ENCODE measurements at places on chromosomes 7 and 10.

DNA sequence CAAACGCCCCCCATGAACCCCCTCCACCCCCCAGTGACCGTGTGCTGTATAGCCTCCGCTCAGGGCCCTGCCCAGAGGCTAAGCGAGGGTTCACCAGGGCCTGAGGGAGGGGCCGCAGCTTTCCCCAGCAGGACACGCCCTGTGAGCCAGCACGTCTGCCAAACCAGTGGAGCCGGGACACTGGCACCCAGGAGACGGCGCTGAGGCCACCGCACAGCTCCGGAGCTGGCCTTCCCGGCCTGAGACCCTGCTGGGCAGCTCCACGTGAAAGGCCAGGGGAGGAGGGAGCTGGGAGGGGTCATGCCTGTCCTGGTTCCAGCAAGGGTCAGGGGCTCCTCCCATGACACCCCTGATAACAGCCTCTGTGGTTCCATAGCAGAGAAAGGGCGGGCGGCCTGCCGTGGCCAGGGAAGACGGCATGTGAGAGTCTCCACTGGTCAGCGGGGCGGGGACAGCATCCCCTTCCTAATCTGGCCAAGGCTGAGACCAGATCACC is 278.3 kb downstream of the ELFN1 start:
- no peak for DNase-seq

GRCh38 chr7:2730846-2731770 is 43.1 kb downstream of the AMZ1 start:
- DNase-seq: no peak

GRCh38 chr7:26978146-26978545 is 113.8 kb upstream of the SKAP2 start:
- no peak for DNase-seq

DNA sequence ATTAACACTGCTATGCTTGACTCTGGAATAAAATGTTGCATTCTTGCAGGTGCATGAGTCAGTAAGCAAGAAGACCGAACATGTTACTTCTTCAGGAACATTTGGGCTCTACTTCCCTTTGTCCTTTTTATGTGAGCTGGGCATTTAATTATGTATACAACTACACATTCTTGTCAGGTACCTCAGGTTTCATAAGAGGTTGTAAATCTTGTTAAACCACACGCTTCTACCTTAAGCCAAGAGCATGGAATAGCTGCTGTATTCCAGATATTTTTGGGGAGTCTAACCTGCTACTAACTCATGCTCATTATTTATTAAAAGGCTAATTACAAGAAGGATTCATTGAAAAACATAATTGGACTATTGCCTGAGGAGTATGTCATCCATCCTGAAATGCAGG is 414.2 kb upstream of the KLF6 start:
- no peak for DNase-seq

DNA sequence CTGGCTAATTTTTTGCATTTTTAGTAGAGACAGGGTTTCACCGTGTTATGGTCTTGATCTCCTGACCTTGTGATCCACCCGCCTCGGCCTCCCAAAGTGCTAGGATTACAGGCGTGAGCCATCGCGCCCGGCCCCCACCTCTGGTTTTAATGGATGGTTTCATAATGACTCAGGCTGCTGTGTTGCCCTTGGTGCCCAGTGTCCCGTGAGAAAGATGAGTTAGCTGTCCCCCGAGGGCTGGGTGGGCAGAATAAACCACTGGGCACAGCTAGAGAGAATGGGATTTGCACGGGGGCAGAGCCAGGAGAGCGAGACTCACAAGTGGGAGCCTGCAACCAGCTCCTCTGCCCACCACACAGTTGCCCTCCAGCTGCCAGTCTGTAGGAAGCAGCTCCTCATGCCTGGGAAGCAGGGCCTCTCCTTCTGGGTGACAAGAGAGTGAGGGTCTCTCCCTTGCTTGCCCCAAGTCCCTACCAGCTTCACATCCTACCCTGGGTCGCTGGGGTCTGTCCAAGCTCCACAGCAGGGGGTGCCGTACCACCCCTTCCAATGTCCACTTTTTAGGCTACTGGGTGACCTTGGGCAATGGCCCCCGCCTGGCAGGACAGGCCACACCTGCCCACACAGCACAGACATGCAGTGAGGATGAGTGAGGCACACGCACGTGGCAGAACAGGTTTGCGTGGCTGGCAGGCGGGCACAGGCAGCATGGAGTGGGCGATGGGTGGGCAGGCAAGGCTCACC is 16.1 kb upstream of the NDST2 start:
- no peak for DNase-seq

- no peak for DNase-seq
Measured at GRCh38 chr7:96424411-96424810, 102.5 kb upstream of the SLC25A13 start.

- no peak for DNase-seq
Measured at GRCh38 chr10:80611481-80612185, 73.9 kb downstream of the SH2D4B start.

GRCh38 chr10:7428673-7429350 is 18.0 kb upstream of the SFMBT2 start:
- DNase-seq: no peak

DNA sequence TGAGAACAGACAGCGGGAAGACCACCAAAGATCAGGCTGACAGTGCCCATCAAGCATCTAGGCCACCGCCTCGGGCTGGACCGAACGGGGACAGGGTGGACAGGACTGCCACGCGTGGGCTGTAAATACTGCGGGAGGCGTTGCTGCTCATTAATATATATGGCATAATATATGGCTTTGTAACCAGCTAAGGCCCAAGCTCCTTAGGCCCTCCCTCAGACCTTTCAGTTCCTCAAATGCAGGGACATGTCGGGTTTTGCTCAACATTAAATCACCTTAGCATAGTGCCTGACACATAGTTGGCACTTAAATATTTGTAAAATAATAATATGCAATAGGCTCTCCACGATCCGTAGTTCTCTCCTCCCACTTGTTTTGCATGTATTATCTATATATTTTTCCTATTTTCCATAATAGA is 402 bp upstream of the TMEM168 start:
- no peak for DNase-seq

- no peak for DNase-seq
Measured at GRCh38 chr10:71985542-71986250, 21.5 kb downstream of the CHST3 start.

GRCh38 chr10:26765549-26765948 is 68.0 kb downstream of the PDSS1 start:
- no peak for DNase-seq

DNA sequence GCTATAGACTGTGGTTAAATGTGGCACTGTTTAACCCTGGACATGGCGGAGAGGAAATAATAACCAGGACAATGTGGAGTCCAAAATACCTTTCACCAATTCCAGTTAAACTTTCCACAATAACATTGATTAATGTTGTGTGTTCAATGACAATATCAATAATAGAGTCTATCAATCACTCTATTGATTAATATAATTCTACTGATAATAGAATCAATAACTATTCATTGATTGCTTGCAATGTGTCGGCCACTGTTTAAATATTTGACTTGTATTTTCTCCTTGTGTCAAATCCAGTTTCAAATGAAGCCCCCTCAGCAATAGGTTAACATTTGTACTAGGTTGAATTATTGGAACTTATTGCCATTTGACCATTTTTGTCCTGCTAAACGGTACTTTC is 187.0 kb downstream of the PTPN20 start:
- no peak for DNase-seq

- DNase-seq: no peak
Measured at GRCh38 chr10:49348593-49348992, 47.3 kb downstream of the DRGX start.

DNA sequence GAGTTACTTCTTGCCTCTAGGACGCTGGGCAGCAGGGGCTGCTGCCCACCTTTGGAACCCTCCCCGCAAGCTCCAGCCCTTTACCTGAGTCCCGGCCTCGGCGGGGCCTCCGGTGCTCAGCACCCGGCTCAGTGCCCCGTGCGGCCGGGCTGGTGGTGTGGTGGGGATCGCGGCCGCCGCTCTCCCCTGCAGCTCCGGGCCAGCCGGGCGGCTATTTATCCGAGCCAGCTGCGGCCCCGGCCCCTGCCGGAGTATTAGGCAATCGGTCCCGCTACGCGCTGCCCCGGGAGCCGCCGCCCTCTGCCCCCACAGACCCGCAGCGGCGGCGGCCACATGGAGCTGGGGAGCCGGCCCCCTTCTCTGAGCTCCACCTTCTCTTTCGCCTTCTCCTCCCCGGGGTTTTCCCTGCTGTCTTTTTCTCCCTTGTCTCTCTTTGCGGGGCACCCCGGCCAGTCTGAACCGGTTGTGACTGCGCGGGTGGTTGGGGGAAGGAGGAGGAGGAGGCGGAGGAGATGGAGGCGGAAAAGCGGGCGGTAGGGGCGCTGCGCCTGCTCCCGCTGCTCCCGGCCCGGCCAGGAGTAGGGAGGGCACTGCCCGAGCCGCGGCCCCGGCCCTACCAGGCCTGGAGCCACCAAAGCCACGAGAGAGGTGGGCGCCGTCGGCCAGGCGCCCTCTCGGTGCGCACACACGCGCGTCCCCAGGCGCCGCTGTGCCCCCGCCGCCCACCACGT is at the start of gene SLC16A9:
TSS of gene SLC16A9 (minus strand) at position 456 of the 731 bp plus-strand sequence. CDS start 25,559 bp downstream, outside the sequence.
- DNase-seq: peak; percentile 33

DNA sequence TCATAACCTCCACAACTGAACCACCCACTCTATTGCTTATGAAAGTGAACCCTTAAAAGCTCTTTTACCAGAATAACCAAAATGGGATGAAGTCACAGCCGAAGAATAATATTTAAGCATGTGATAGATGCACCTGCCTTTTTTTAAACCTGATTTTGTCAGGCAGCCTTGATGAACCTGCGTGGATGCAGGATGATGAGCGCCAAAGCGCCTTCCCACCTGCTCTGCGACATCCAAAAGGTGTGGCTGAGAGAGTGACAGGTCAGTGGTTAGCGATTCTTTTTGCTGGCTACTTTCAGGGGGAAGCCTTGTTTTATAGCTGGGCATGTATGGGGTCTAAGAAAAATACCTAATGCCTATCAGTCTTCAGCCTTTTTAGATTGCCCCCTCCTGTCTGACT is 157.8 kb downstream of the FANK1 start:
- no peak for DNase-seq

DNA sequence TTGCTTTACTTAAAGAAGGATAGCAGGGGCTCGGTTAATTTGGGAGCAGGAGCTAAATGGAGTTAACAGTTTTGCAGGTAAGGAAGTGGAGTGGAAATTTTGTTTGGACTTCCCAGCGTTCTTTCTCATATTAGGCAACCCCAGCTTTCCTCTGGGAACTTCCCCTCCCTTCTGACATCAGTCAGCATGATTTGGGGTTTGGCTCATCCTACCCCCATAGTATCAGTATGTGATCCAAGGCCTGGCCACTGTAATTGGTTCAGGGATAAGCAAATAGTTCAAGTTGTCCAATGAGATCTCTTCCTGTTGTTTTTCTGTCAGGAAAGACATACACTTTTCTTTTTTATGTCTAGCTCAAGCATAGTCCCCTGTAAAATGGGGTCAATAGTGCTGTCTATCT is 125.6 kb upstream of the CDK6 start:
- DNase-seq: no peak

DNA sequence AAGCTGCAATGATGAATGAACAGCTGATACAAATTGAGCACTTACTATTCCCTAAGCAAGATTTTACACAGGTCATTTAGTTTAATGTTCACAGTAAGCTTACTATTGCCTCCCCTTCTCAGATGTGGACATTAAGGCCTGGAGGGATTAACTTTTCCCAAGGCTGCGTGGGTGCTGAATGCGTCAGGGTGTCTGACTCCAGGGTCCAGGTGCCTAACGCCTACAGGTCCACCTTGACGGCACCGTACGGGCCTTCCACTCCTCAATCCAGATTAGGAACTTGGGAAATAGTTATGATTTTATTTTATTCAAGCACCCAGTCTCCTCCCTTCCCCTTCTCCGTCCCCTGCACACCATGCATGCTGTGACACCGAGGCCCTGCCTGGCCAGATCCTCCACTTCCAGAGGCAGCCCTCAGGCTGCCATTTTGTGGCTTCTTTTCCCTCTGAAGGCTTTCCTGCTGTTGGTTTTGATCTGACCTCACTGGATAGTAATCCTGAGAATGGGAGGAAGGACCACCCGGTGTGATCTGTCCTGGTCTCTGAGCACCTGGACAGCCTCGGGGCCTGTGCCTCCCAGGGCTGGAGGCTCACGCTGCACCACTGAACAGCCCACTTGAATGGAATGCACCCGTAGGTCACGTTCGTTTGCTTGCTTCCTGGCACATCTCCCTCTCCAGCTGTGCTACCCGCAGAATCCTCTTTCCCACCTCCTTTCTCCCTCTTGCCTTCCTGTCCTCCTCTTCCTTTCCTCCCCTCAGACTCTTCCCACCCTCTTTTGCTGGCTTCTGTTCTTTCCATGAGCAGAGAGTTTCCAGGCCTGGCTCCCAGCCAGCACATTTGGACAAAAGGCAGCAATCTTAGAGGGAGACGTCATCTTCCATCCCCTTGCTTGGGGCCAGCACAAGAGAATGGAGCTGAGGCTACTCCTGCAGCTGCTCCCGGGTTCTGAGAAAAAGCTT is 14.4 kb downstream of the DENND2A start:
- no peak for DNase-seq

GRCh38 chr10:43851030-43851429 is 202.3 kb upstream of the ZNF32 start:
- no peak for DNase-seq

- DNase-seq: no peak
Measured at GRCh38 chr7:103679151-103680132, 233.4 kb upstream of the SLC26A5 start.

- no peak for DNase-seq
Measured at GRCh38 chr7:17530244-17530643, 231.8 kb downstream of the AHR start.

DNA sequence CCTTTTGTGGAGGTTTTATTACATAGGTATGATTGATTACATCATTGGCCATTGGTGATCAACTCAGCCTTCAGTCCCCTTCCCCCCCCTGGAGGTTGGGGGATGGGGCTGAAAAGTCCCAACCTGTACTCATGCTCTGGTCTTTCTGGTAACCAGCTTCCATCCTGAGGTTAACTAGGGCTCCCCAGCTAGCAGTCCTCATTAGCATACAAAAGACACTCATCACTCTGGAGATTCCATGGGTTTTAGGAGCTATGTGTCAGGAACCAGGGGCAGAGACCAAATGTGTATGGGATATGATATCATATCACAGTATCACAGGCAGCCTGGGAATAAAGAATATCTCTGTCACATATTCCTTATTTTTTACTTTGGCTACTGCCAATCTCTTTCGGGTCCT is 13.6 kb downstream of the CCSER2 start:
- no peak for DNase-seq

GRCh38 chr7:108244110-108244509 is 113.9 kb upstream of the LAMB4 start:
- DNase-seq: no peak

DNA sequence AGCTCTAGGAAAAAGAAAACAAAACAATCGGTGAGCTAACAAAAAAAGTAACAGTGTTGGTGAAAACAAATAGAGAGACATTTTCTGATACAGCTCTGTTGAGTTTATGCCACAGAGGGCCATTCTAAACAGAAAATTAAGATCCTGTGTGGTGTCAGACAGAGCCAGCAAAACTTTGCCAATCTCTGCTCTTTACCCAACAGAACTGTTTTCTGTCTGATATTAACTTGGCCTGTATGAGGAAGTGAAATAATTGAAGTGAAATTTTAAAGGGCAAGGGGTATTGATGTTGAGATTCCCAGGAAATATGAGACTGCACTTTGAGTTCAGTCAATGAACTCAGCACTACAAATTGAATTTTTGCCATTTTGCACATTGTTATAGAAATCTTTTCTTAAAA is 101.0 kb downstream of the AOAH start:
- no peak for DNase-seq

GRCh38 chr10:30581779-30582380 is 47.7 kb downstream of the LYZL2 start:
- no peak for DNase-seq
